H1 (cell line): ENCODE measurements at places on chromosomes 13 and 19.

- DNase-seq = no peak
Measured at GRCh38 chr13:86839221-86839620, 832.0 kb upstream of the SLITRK5 start.

DNA sequence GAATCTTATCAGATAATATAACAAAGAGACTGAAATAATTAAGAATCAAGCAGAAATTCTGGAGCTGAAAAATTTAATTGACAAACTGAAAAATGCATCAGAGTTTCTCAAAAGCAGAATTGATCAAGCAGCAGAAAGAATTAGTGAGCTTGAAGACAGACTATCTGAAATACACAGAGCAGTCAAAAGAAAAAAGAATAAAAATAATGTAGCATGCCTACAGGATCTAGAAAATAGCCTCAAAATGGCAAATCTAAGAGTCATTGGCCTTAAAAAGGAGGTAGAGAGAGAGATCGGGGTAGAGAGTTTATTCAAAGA, 39.2 kb downstream of the CAB39L start:
- DNase-seq = no peak

GRCh38 chr19:16135430-16136127, 7.9 kb upstream of the HSH2D start:
- no peak for DNase-seq

GRCh38 chr19:44192127-44192526, 20.2 kb upstream of the ZNF227 start:
- DNase-seq = no peak

GRCh38 chr13:114087430-114087829, 45.0 kb downstream of the RASA3 start:
- DNase-seq = no peak

DNA sequence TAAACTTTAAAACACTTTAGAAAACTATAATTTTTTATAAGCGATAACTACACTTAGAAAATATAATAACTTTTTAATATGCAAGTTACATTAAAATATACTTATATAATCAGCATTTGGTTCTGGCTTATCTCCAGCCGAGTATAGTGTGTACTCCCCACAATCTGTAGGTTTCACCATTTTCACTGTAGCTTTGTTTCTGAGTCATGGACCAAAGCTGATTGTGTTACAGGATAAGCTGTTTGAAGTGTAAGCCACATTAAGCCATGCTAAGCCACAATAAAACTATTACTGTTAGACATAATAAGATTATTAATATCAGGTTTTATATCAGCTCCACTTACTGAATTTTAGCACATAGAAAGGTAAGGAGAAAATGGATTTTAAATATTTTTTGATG, 43.8 kb downstream of the CCDC122 start:
- DNase-seq = no peak

GRCh38 chr13:94825507-94825906, 113.2 kb upstream of the SOX21 start:
- peak; percentile 86 for DNase-seq

DNA sequence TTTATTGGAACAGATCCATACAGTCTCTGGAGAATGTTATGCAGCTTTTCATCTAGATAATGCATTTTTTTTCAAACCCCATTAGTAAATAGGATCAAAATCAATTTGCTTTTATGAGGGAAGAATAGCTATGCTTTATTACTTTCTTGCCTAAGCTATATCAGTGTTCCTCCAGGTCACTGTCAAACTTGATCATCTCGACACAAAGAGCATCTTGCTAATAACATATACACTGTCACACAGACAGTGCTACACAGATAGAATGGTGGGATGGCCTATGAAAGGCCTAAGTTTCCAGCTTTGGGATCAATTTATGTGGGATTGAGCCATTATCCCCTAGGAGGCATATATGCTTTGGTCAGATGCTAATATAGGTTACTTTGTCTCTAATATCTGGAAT, 862.9 kb upstream of the SPRY2 start:
- DNase-seq = no peak
